ENCODE measurements at places on chromosomes 7 and 10.

GRCh38 chr10:11359869-11360268 lies 251.6 kb downstream of the USP6NL start:
- no peak for DNase-seq

GRCh38 chr10:124917428-124918190 lies 24.3 kb upstream of the ZRANB1 start:
- peak; percentile 34 for DNase-seq

- no peak for DNase-seq
Measured at GRCh38 chr10:62482581-62482980, 108.4 kb downstream of the ZNF365 start.

DNA sequence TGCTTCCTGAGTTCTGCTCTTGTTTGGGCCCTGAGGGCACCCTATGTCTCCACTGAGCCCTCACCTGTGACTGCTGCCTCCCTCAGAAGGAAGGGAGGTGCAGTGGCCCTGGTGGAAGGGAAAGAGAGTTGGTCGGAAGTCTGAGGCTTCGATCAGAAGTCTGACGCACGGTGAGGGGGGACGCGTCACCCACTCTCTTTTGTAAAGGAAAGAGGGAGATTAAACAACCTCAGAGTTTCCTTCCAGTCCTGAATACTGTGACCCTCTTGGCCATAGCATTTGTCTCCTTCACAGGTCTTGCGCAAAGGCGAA lies 31.4 kb upstream of the TRIM8 start:
- peak; percentile 33 for DNase-seq

- DNase-seq = no peak
Measured at GRCh38 chr7:102313997-102314780, 27.5 kb downstream of the SH2B2 start.

GRCh38 chr10:101564490-101564991 lies 23.5 kb downstream of the POLL start:
- no peak for DNase-seq

GRCh38 chr7:31432836-31433340 lies 81.0 kb upstream of the ITPRID1 start:
- no peak for DNase-seq

DNA sequence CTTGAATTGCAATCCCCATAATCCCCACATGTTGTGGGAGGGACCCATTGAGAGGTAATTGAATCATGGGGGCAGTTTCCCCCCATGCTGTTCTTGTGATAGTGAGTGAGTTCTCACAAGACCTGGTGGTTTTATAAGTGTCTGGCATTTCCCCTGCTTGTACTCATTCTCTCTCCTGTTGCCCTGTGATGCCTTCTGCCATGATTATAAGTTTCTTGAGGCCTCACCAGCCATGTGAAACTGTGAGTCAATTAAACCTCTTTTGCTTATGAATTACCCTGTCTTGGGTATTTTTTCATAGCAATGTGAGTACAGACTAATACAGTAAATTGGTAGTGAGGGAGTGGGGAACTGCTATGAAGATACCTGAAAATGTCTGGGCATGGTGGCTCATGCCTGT lies 65.0 kb downstream of the ANKRD7 start:
- DNase-seq = no peak

- DNase-seq = no peak
Measured at GRCh38 chr7:28155019-28155660, 25.5 kb downstream of the JAZF1 start.

GRCh38 chr10:20959242-20959641 lies 62.1 kb upstream of the NEBL start:
- no peak for DNase-seq

- DNase-seq = no peak
Measured at GRCh38 chr7:1884583-1885350, 214.7 kb downstream of the ELFN1 start.

DNA sequence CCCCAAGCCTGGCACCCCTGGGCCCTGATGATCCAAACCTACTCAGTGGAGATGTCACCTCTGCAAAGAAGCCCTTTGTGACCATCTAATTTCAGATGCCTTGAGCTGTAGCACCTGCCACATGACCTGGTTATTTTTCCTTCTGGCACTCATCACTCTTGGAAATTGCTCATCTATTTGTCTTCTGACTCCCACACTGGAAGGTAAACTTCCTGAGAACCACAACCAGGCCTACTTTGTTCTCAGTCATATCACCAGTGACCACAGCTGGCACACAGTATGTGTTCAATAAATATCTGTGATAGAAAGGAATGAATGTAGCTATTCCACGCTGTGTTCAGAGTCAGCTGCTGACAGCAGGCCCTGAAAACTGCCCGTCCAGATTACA lies 97.1 kb downstream of the SH3PXD2A start:
- DNase-seq = no peak

- DNase-seq = no peak
Measured at GRCh38 chr10:116154651-116155050, 118.4 kb downstream of the GFRA1 start.

- no peak for DNase-seq
Measured at GRCh38 chr10:109620396-109620795, 302.9 kb downstream of the XPNPEP1 start.

GRCh38 chr7:1768832-1769231 lies 98.8 kb downstream of the ELFN1 start:
- no peak for DNase-seq

GRCh38 chr10:49309691-49310411 lies 10.9 kb downstream of the C10orf71 start:
- DNase-seq = no peak

DNA sequence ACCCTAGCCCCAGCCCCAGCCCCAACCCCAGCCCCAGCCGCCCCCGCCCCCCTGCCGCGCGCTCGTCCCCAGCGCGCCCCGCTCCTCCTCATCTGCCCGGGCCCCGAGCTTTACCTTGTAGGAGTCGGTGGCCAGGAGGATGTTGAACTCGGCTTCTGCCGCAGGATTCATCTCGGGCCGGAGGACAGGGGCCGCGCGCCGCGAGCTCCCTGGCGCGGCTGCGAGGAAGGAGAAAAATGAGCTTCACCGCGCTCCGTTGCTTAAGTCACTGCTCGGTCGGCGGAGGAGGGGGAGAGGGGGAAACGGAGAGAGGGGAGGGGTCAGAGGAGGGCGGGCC lies at the start of gene NAMPT:
Gene NAMPT, minus strand, starts transcription at position 270 of the 337 bp plus-strand sequence. Its CDS starts 99 bp downstream, at position 171.
- no peak for DNase-seq

DNA sequence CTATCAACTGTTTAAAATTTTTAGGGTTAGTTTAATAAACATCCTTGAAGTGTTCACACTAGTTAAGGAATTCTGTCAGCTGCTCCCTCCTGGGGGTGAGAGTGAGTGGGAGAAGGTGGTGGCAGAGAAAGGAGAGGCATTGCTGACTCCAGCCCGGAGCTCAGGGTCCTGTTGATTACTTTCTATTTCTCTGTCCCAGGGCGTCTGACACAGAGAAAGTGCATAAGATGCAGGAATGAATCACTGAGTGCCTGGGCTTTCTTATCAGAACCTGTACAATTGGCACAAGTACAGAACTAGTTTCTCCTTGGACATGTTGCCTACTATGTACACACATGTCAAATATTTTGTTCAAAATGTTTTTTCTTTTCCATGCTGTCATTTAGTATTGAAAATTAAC lies 410.8 kb upstream of the COBL start:
- DNase-seq = no peak

GRCh38 chr7:80929619-80930018 lies 10.8 kb upstream of the SEMA3C start:
- no peak for DNase-seq

GRCh38 chr10:30691639-30692015 lies 62.1 kb upstream of the LYZL2 start:
- no peak for DNase-seq

DNA sequence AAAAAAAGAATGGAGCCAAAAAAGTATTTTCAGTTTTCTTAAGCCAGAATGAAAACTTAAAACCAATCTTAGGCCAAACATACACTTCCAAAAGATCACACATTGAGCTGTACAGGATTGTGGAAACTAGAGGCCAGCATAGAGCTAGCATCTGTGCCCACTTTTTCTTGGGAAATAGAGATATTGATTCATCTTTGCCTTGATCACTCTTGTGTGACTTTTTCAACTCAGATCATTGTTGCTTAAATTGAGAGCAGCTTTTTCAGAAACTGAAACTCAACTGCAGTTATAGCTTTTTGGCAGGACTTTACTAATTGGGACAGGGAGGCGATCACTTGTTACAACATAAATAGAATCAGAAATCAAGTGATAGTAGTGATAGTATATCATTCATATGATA lies 132.2 kb downstream of the PRKG1 start:
- DNase-seq = no peak

- DNase-seq = no peak
Measured at GRCh38 chr7:156497776-156498509, 142.6 kb upstream of the RNF32 start.

DNA sequence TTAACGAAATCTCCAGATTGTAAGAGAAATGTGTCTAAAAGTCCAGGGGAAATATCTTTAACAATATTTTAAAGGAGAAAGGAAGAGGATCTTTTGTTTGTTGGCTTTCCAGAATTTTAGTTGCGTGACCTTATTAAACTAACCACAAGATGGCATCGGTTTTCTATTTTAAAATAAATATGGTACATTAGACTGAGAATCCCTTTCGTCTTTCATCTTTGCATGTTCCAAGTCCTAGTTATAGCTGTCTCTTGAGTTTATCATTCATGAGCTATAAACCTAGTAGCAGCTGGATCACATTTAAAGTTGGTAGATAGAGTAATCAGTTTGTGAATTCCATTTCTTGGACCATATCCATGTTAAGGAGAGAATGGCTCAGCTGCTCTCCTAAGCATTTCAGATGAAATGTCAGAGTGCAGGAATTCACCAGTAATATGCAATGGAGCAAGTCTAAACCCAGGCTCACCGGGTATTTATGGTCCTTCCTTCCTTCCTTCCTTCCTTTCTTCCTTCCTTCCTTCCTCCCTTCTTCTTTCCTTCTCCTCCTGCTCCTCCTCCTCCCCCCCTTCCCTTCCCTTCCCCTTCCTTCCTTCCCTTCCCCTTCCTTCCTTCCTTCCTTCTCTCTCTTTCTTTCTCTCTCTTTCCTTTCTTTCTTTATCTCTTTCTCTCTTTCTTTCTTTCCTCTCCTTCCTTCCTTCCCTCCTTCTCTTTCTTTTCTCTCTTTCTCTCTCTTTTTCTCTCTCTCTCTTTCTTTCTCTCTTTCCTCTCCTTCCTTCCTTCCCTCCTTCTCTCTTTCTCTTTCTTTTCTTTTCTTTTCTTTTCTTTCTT lies 57.8 kb upstream of the RAB18 start:
- DNase-seq = no peak

GRCh38 chr10:132709471-132709951 lies 76.4 kb downstream of the NKX6-2 start:
- no peak for DNase-seq

DNA sequence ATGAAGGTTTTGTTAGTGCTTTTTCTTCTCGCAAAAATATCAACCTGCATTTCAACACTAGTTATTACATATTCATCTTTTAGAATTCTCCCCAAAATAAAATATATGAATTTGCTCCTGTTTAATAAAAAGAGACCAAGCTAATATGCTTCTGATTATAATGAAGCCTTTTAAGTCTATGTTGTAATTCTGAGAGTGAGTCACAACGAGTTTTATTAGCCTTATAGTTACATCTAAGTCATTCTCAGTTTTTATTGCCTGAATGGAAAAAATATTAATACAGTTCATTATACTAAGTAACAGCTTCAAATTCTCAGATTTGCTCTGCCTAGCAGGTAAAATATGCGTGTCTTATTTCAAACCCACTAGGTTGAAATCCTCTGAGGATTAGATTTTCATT lies 152.4 kb upstream of the CELF2 start:
- no peak for DNase-seq

DNA sequence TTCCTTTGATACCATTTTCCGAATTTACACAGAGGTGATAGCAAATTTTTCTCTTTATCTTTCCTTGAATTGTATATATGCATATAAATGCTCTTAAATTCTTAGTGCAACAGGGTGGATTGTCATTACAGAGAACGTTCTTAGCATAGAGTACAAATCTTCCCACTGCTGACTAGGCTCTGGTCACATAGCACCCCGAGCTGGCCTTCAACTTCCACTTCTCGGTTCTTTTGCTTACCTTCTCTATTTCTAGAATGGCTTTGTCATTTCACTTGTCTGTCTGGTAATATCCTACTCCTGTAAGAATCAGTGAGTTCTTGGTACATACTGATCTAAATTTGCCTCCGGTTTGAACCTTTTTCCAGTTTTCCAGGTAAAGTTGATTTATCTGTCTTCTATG lies 13.4 kb downstream of the ADIRF start:
- DNase-seq = no peak

DNA sequence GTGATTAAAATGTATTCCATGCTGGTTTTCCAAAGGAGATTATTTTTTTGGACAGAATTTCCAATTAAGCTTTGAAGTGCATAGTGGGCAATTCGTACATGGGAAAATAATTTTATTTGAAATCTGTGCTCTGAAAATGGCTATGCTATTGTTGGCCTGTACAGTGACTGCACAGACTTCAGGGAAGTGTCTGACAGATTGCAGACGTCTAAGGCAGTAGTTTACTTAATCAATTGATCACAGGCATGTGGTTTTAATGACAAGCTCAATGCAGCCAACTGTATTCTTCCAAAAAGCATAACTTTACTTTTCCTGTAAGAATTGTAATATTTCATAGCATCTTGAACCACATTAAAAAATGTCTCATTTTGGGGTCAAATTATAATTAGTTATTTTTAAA lies 102.0 kb downstream of the SEMA3C start:
- no peak for DNase-seq

DNA sequence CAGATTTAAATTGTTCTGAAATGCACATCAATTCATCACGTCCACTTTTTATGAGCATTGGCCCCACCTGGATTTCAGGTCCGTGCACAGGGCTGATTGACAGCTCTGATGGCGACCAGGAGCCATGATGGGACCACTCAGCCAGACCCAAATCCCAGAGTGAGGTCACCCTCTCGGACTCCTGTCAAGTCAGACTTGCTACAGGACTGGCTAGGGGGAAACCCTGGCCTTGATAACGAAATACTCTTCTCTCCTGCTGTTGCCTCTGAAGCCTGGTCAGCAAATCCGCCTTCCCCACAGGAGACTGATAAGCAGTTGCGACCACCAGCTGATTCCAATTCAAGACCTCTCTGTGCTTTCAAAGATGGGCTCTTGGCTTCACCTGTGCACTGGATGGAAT lies 76.4 kb downstream of the CARD11 start:
- DNase-seq = no peak

DNA sequence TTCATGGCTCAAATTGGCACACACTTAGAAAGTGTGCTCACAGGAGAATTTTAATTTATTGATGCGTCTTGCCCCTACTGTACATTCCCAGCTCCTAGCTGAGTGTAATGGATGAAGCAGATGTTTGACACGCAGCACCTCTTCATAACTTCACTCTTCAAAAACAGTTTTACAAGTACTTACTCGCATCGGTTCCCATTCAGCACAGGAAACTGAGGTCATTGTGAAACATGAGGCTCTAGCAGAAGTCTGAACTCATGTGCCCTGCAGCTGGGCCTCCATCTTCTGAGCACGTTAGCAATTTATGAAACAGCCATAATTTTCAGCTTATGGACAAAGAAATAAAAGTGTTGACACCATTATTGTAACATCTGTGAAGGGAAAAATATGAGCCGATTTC lies 558.9 kb upstream of the MGMT start:
- DNase-seq = no peak

GRCh38 chr7:107931740-107932515 lies 40.9 kb downstream of the DLD start:
- no peak for DNase-seq

Measured in stimulated activated CD4-positive, alpha-beta T cell treated with anti-CD3 and anti-CD28 coated beads, Interleukin-12 subunit alpha, Interleukin-12 subunit beta, amount 100 ng/mL, for 4 hours (primary cell).